Stomach (tissue), 19 donors: ENCODE measurements at places on chromosomes 3 and 15. TPM values are rescaled to one million over a fixed set of nuclear protein-coding genes. Genes with fewer than 3 reads are reported as not detected.

- peak; percentile 34 for DNase-seq
- H3K4me1 ChIP-seq: peaks cover 35% of the 10 kb centered on the region
- no peaks in the 10 kb centered on the region for H3K36me3 ChIP-seq
- H3K27ac ChIP-seq: peak overlapping the region; percentile 89
- peaks cover 77% of the 10 kb centered on the region for H3K27me3 ChIP-seq
- peak overlapping the region; percentile 84 for H3K4me3 ChIP-seq
These were observed 1.3 kb upstream of the ETV5 start for GRCh38 chr3:186109897-186110803.

GRCh38 chr3:177015881-177016280 lies 181.4 kb downstream of the TBL1XR1 start:
- H3K36me3 ChIP-seq: peaks cover 10% of the 10 kb centered on the region
- no peaks in the 10 kb centered on the region for H3K27me3 ChIP-seq
- no peak overlapping the region for H3K27ac ChIP-seq

DNA sequence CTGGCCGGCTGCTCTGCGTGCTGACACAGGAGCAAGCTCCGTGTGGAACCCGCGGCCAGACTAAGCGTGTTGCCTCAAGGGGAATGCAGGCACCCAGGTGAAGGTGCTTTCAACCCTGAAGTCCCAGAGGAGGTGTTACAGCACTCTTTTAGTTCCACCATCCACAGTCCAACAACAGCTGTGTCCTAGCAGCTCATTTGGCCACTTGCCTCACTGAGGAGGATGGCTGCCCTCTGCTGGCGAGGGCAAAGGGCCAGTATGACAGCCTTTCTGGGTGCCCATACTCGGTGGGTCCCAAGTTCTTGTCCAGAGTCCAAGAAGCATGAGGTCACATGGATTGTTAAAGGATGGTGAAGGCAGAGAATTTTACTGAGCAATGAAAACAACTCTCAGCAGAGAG lies 87.8 kb downstream of the C3orf85 start:
- no peak overlapping the region for H3K4me3 ChIP-seq
- peak; percentile 42 for DNase-seq
- no peaks in the 10 kb centered on the region for H3K27me3 ChIP-seq

- H3K4me3 ChIP-seq: no peak overlapping the region
- no peak for DNase-seq
- H3K27me3 ChIP-seq: no peaks in the 10 kb centered on the region
- H3K36me3 ChIP-seq: no peaks in the 10 kb centered on the region
- peak overlapping the region; percentile 89 for H3K27ac ChIP-seq
These were observed 7.9 kb upstream of the LEKR1 start for GRCh38 chr3:156818273-156818651.

GRCh38 chr3:134666466-134666865 lies 15.6 kb upstream of the KY start:
- H3K4me3 ChIP-seq: no peak overlapping the region
- H3K27me3 ChIP-seq: no peaks in the 10 kb centered on the region
- H3K36me3 ChIP-seq: no peaks in the 10 kb centered on the region

DNA sequence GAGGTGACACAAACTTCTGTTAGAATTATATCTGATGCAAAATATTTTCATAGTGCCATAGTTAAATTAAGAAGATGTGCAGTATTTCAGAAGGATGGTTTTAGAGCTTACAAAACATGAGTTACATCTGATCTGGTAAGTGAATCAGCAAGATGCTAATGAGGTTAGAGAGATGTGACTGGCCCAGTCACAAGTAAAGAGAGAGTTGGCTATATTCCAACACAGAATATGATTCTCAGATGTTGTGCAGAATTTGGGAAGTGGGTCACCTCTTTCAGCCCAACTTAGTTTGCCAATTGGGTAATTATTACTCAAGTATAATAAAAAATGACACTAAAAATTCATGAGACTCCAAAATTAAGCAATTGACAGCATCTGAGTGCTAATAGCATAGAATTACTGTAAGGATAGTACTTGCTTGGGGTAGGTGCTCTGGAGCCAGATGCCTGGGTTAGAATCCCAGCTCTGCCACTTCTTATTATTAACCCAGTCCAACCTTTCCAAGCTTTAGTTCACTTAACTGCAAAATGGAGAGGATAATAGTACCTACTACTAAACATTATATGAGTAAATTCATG lies 30.8 kb downstream of the P2RY1 start:
- no peak overlapping the region for H3K4me3 ChIP-seq
- H3K36me3 ChIP-seq: no peaks in the 10 kb centered on the region
- no peaks in the 10 kb centered on the region for H3K4me1 ChIP-seq
- H3K27ac ChIP-seq: no peak overlapping the region
- DNase-seq: no peak

DNA sequence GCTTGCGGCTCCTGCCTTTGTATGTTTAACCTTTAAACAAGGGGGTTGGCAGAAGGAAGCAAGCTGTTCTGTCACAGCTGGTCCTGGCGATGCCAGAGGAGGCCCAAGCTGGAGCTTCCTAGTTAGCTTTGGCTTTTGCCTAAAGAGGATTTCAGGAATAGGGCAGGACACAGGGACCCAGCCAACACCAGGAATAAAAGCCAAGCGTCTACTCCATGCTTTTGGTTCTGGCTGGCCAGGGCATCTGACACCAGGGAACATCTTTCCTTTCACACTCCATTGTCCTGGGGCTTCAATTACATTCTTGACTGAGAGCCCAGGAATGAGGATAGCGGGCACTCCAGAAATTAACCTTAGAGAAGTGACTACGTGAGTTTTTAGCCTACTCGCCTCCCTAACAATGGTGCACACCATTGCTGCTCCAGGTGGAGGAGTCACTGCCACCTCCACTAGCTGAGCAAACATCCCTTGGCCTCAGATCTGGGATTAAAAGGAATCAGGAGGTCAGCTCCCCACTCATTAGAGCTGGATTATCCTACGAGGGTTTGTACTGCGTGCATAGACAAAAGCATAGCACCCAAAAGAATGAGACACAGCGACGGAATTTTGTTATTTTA lies 38.2 kb downstream of the TPM1 start:
- H3K36me3 ChIP-seq: no peaks in the 10 kb centered on the region
- no peak for DNase-seq
- H3K4me1 ChIP-seq: no peaks in the 10 kb centered on the region
- H3K4me3 ChIP-seq: no peak overlapping the region
- no peak overlapping the region for H3K27ac ChIP-seq

The FAM107A gene
- 22.4 TPM for polyA plus RNA-seq

The RTP3 gene
- not detected for polyA plus RNA-seq

The CGNL1 gene
- polyA plus RNA-seq: 4.9 TPM

The MESP2 gene
- not detected for polyA plus RNA-seq
